CD4-positive, alpha-beta T cell treated with Interleukin-12 subunit alpha and Interleukin-12 subunit beta, for 1 hour (primary cell): ENCODE measurements at places on chromosomes 16 and 17.
A peak's percentile ranks its signal among the peaks of the same experiment; 100 is the strongest.

GRCh38 chr17:75096082-75096625, 8.4 kb downstream of the SLC16A5 start:
- DNase-seq: no peak

DNA sequence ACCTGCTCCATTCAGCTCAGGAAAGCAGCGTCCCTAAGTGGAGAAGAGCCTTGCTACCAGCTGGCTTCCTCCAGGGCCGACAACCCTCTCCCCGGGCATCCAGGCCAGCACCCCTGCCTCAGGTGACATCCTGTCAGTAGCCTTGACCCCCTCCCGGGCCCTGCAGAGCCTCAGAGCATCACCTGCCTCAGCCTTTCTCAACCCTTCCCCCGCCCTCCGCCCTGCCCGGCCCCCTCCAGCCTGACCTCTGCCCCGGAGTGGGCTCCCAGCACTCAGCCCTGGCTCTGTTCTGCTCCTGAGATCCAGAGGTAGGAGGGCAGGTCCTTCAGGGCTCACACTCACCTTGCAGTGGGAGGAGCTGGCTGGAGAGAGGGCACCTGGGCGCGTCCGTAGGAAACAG, 73.8 kb upstream of the METRNL start:
- DNase-seq: no peak

- no peak for DNase-seq
Measured at GRCh38 chr16:84829168-84829965, 9.6 kb downstream of the CRISPLD2 start.

DNA sequence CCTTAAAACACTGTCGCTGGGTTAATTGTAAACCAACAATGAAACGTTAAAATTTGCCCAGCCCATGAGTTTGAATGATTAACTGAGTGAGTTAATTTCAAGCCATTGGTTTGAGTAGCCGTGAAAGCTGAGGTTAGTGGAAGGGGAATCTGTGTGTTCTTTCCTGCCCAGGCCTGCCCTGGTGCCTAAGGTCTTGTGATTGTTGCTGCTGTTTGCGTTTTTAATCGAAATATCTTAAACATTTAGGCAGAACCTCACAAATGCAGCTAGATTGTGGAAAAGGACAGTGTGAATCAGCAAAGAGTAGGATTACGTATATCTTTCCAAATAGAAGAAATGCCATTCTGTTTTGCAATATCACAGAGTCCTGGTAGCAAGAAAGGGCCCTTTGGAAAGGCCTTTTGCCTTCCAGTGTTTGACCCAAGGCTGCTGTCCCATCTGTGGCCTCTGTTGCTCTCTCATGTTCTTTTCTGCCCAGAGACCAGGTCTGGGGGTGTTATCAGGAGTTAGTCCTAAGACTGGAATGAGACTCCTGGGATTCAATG, 113.8 kb downstream of the MSI2 start:
- DNase-seq: no peak

- DNase-seq: peak; percentile 79
Measured at GRCh38 chr17:40303009-40303657, 5.8 kb upstream of the RARA start.

DNA sequence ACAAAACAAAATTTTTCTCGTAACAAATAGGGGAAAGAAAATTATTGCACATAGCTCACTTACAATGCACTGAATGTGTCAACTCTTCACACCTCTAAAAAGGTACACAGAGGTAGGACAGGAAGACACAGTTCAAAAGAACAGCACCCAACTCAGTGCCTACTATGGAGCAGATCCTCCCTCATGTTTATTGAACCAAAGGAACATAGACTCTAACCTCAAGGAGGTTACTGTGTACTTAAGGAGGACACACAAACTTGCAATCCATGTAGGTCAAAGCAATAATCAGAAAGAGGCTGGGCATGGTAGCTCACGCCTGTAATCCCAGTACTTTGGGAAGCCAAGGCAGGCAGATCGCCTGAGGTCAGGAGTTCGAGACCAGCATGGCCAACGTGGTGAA, 50.3 kb downstream of the SLC39A11 start:
- DNase-seq: no peak

DNA sequence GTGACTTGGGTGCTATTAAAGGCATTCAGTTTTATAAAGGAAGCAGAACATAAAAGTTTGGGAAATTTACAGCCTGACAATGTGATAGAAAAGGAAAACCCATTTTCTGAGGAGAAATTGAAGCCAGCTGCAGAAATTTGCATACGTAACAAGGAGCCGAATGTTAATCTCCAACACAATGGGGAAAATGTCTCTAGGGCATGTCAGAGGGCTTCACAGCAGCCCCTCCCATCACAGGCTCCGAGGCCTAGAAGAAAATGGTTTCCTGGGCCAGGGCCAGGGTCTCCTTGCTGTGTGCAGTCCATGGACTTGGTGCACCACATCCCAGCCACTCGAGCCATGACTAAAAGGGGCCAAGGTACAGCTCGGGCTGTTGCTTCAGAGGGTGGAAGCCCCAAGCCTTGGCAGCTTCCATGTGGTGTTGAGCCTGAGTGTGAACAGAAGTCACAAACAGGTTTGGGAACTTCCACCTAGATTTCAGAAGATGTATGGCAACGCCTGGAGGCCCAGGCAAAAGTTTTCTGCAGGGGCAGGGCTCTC, 23.9 kb upstream of the TOM1L1 start:
- no peak for DNase-seq

GRCh38 chr16:56753410-56753809, 23.5 kb downstream of the NUP93 start:
- DNase-seq: no peak

GRCh38 chr16:88010968-88011483, 59.8 kb downstream of the BANP start:
- DNase-seq: no peak

- no peak for DNase-seq
Measured at GRCh38 chr17:18267927-18268711, 7.7 kb downstream of the MIEF2 start.
